Activated CD8-positive, alpha-beta T cell treated with anti-CD3 and anti-CD28 coated beads, Interleukin-2, amount 10 ng/mL, durations not matched to agents 7 days and 5 days (primary cell): ENCODE measurements at places on chromosomes 1 and 21.

GRCh38 chr1:216794586-216794985 lies 71.4 kb upstream of the ESRRG start:
- no peak for DNase-seq
- no peaks in the 10 kb centered on the region for H3K4me1 ChIP-seq
- H3K36me3 ChIP-seq = no peaks in the 10 kb centered on the region
- H3K27me3 ChIP-seq = no peaks in the 10 kb centered on the region
- no peak overlapping the region for H3K4me3 ChIP-seq

DNA sequence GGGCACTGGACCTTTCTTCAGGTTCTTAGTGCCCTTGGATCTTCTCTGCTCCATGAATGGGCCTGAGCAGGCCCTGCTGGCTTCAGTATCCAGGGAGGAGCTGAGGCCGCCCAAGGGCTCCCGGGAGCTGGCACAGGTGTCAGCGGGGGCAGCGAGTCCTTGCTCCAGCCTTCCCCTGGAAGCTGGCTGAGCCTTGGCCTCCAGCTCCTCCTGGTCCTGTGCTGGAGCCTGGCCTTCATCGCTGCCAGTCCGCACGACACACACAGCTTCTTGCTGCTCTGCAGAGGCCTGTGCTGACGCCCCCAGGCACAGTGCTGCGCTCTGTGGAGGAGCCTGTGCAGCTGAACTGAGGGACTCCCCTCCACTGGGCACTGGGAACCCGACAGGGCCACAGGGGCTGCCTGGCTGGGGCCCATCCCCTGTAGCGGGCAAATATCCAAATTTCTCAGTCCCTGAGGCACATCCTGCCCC lies 1.7 kb downstream of the SPOCD1 start:
- H3K27ac ChIP-seq = no peak overlapping the region
- DNase-seq = no peak
- H3K4me1 ChIP-seq = peaks cover 12% of the 10 kb centered on the region
- H3K36me3 ChIP-seq = no peaks in the 10 kb centered on the region
- H3K27me3 ChIP-seq = peaks cover 6% of the 10 kb centered on the region
- no peak overlapping the region for H3K4me3 ChIP-seq

DNA sequence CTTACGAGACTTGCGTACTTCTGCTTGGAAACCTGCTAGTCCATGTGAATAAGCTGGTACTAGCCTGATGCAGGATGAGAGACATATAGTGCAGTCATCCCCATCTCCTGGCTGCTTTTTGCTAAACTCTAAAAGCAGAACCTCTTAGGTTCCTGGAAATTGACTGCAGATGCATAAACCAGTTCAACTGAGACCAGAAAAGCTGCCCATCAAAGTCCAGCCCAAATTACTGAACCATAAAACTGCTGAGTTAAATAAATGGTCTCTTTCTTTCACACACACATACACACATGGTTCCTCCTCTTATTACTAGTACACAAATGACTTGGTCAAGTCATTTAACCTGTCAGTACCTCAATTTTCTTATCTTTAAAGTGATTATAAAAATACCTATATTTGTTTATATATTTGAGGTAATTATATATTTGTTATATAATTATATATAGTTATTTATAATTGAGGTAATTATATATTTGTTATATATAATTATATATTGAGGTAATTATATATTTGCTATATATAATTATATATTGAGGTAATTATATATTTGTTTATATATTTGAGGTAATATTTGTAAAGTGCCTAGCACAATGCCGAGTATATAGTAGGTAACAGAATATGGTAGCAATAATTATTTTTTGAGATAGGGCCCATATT lies 25.2 kb upstream of the RABGAP1L start:
- H3K27ac ChIP-seq = no peak overlapping the region
- no peaks in the 10 kb centered on the region for H3K36me3 ChIP-seq
- no peak for DNase-seq
- H3K4me1 ChIP-seq = no peaks in the 10 kb centered on the region
- peaks cover 5% of the 10 kb centered on the region for H3K27me3 ChIP-seq
- no peak overlapping the region for H3K4me3 ChIP-seq

DNA sequence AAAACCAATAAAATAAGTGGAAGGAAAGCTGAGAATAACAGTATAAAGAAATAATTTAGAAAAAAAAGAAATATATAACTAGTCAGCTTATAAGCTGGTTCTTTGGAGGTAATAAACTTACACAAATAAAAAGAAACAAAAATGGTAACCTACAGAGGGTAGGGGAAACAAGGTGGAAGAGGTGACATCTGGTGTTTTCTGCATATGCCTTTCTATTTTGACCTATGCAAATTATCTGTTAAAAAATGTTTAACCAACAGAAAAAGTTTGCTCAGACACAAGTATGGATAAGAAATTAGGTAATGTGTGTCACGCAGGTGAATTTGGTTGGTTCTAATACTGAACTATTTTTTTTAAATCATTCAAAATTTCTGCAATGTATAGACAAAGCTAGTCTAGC lies 53.6 kb upstream of the DMRTA2 start:
- no peaks in the 10 kb centered on the region for H3K4me1 ChIP-seq
- H3K4me3 ChIP-seq = no peak overlapping the region
- peaks cover 19% of the 10 kb centered on the region for H3K36me3 ChIP-seq
- no peak for DNase-seq
- no peak overlapping the region for H3K27ac ChIP-seq
- H3K27me3 ChIP-seq = no peaks in the 10 kb centered on the region

GRCh38 chr1:112033439-112034120 lies 44.1 kb upstream of the KCND3 start:
- no peaks in the 10 kb centered on the region for H3K4me1 ChIP-seq
- no peak for DNase-seq
- H3K36me3 ChIP-seq = no peaks in the 10 kb centered on the region
- no peak overlapping the region for H3K27ac ChIP-seq
- peaks cover 9% of the 10 kb centered on the region for H3K27me3 ChIP-seq

- peaks cover 5% of the 10 kb centered on the region for H3K27me3 ChIP-seq
- no peak overlapping the region for H3K4me3 ChIP-seq
- no peak overlapping the region for H3K27ac ChIP-seq
- DNase-seq = no peak
- no peaks in the 10 kb centered on the region for H3K36me3 ChIP-seq
Observed at GRCh38 chr1:178953034-178953433, 72.7 kb upstream of the FAM20B start.
